NCI-H1417 (cell line): ENCODE measurements at places on chromosomes 7 and 10.

DNA sequence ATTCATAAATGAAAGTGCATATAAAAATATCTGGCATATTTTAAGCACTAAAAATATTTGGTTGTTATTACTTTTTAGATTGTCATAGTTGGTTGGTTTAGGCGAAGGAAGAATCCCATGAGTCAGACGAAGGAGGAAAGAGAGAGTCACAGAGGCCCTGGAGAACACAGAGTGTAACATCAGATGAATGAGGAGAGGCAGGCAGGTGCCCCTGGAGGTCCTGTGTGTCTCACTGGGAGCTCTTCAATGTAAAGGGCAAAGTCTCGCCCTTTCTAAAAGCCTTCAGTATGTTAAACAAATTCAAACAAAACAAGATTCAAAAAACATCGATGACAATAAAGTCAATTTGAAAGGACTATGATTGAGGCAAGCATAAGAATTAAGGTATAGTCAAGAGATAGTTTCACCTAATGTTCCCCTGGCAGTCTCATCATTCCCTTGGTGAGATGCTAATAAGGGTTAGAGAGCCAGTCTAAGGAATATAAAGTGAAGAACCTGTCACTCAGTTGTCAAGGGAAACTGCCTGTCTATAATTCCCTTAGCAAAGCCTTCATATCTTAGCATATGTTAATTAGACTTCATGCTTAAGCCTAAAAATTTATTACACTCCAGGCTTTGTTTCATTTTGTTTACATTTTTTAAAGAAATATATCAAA is 194.3 kb downstream of the TPK1 start:
- no peak for DNase-seq

GRCh38 chr10:83960125-83960524 is 179.2 kb upstream of the GHITM start:
- DNase-seq = no peak

DNA sequence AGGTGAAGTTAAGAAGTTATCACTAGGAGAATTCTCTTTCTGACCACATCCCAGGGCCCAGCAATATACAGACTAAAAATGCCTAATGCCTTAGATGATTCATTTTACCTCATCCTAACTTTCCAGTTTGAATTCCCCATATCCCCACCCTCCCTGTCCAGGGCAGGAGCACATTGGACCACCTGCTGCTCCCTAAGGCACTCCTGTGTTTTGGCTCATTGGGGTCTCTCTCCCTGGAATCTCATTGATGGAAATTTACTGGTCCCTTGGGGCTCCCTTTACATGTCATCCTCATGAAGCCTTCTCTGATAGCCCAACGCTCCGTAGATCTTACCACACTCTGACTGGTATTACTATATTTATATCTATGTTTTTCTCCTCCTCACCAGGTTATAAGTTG is 2.7 kb downstream of the IL2RA start:
- no peak for DNase-seq

DNA sequence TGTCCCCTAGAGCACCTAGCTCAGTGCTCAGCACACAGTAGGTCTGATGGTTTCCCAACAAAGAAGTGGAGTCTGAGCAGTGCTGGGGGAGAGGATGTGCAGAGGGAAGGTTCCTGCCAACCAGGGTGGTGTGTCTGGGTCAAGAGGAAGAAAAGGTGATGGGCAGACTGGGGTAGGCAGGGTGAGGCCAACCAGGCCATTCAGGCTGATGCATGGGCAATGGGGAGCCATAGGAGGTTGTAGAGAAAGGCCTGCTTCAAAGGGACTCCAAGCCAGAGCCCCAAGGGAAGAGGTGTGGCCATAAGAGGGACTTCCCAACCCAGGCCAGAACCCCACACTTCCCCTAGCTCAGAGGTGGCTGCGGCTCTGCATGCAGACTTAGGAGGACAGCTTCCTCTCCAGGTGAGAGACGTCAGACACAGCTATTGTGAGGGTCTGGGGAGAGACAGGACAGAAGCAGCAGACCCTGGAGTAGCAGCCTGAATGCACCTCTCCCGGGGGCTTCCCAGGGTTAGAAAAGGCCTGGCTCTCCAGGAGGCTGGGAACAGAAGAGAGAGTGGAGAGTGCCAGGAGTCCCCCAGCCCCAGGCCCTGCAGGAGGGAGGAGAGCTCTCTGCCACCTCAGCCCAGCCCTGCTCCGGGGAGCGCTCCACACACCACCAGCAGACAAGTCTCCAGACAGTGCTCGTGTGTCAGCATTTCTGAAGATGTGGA is 87.4 kb upstream of the ZMIZ1 start:
- DNase-seq = no peak

GRCh38 chr7:134618756-134619530 is 27.7 kb upstream of the BPGM start:
- no peak for DNase-seq

DNA sequence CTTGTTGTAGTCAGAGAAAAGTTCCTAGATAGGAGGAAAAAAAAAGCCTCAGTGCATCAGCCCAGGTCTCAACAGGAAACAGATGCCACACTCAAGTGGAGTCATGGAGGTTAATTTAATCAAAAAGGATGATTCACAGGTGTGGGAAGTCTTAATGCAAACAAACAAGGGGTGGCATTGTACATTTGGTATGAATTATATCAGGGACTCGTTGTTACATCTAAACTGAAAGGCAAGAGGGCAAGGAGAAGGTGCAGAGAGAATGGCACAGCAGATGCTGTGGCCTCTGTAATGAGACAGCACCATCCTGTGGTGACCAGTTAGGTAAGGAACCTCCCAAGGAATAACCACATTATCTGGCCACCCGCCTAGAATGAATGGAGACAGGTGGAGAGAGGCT is 133.7 kb downstream of the PTPRZ1 start:
- DNase-seq = peak; percentile 94

DNA sequence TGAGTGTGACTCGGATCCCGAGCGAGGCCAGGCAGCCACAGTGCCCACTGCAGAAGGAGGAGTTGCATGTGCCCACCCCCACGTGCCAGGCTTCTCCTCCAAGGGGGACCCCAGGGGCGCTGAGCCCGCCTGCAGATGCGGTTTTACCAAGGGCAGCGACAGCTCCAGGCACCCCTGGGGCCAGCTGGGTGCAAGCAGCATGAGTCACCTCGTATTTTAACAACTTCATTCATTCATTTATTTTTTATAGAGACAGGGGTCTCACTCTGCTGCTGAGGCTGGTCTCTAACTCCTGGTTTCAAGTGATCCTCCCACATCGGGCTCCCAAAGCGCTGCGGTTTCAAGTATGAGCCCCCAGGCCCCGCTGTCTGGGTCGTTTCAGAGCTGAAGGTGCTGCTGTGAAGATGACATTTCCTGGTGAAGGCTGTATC is 1.3 kb upstream of the FOXL3 start:
- no peak for DNase-seq

- DNase-seq = no peak
Observed at GRCh38 chr7:92697414-92697813, 107.2 kb upstream of the FAM133B start.

GRCh38 chr10:23088609-23089008 is 6.8 kb upstream of the MSRB2 start:
- peak; percentile 32 for DNase-seq

GRCh38 chr10:128962182-128962581 is 504.9 kb upstream of the MGMT start:
- no peak for DNase-seq

GRCh38 chr10:130761032-130761575 is 550.4 kb downstream of the TCERG1L start:
- DNase-seq = no peak

- no peak for DNase-seq
Observed at GRCh38 chr10:58013406-58013805, 254.3 kb downstream of the IPMK start.

- DNase-seq = no peak
Observed at GRCh38 chr7:129055861-129056464, 1.1 kb upstream of the TNPO3 start.

DNA sequence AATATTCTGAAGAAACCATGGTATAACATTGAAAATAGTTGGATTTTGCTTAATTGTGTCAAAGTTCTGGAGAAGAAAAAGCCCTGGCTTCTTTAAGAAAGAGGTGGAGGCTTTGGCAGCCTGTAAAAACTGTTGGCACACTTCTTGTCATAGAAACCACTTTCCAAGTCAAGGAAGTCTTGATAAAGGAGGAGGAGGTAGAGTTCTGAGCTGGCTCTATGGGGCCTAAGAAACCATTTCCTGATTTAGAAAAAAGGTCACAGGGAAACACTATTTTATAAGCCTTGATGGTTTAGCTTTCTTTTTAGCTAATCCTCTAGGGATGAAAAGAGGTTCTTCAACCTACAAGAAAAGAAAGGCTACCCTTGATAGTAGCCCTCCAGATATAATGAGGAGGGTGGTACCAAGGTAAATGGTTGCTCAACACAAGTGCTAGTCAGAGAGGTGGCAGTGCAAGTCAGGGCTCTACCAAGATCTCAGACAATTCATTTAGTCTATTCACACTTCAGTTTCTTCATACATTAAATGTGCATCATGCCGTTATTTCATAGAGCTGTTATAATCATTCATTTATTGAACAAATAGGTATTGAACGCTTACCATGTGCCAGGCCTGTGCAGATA is 346.9 kb downstream of the RNLS start:
- DNase-seq = no peak
